ENCODE measurements at places on chromosomes 7 and 10. TPM values are rescaled to one million over a fixed set of nuclear protein-coding genes. Genes with fewer than 3 reads are reported as not detected.

Gene ELAPOR2
- 4.2 TPM for polyA plus RNA-seq

Gene CAV2
- polyA plus RNA-seq: not detected

Gene AKR1C2
- polyA plus RNA-seq: not detected

Gene CD36
- polyA plus RNA-seq: 0.69 TPM

Gene PTF1A
- polyA plus RNA-seq: not detected

Gene SLC13A1
- polyA plus RNA-seq: not detected

All from IgD-negative memory B cell (primary cell).